ENCODE measurements at places on chromosomes 16 and 17.

GRCh38 chr16:16141141-16141540 lies 82.2 kb downstream of the ABCC6 start:
- no peak for DNase-seq

GRCh38 chr17:34206569-34206968 lies 48.5 kb upstream of the CCL2 start:
- DNase-seq, result no peak

GRCh38 chr16:47109361-47109760 lies 34.4 kb downstream of the NETO2 start:
- DNase-seq, result no peak

GRCh38 chr17:34241062-34241461 lies 14.0 kb upstream of the CCL2 start:
- no peak for DNase-seq

- DNase-seq, result no peak
These were observed 7.8 kb downstream of the CRHR1 start for GRCh38 chr17:45791935-45792334.

- DNase-seq, result no peak
These were observed 26.1 kb downstream of the MAP2K4 start for GRCh38 chr17:12046786-12047185.

DNA sequence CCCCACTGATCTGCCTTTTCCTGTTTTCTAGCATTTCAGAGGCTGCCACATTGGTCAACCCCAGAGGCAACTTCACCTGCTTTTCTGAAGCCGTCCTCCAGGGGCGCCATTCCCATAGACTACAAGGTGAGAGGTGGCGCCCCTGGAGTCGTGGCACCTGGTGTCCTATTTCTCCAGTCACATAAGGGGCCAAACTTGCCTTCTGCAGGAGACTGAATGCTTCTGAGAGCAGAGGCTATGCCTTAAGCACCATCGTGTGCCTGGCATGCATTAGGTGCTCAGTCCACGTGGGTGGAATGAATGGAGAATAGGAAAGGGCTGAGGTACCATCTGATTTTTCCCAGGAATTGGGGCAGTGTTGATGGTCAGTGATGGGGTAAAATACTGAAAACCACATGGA lies 164.8 kb downstream of the HAPSTR1 start:
- peak; percentile 70 for DNase-seq

- DNase-seq, result no peak
These were observed 9.3 kb downstream of the NUBP1 start for GRCh38 chr16:10752843-10753523.

DNA sequence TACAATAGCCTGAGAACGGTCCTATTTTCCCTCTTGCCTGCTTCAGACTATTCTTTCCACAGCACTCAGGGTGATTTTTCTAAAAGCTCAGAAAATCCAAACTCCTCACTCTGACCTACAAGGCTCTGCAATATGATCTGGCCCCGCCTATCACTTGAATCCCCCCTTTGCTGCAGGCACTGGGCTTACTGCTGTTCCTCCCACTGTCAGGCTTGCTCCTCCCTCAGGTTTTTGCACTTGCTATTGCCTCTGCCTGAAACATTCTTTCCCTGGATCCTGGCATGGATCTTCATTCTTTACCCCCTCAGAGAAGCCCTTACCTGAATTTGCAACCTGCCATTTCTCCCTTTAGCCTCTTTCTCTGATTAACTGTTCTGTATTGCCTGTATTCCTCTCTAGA lies 52.3 kb downstream of the RPGRIP1L start:
- no peak for DNase-seq

- DNase-seq, result no peak
These were observed 24.8 kb upstream of the PIK3R6 start for GRCh38 chr17:8892338-8892690.

DNA sequence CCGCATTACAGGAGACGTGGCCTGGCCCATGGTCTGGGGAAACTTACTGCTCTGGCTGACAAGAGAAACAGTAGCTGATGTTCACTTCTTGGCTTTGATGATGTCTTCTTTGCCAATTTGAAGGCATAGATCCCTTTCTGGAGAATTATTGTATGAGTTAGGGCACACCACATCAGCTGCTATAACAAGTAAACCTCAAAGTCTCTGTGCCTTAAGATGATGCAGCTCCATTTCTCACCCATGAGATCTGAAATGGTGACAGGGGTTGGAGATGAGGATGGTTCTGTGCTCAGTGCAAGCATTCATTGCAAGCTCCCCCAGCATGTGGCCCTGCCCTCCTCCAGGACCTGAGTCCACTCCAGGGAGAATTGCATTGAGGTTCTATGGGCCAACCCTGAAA lies 157.4 kb downstream of the IRX5 start:
- DNase-seq, result no peak

GRCh38 chr16:73154063-73154870 lies 106.3 kb upstream of the ZFHX3 start:
- no peak for DNase-seq

DNA sequence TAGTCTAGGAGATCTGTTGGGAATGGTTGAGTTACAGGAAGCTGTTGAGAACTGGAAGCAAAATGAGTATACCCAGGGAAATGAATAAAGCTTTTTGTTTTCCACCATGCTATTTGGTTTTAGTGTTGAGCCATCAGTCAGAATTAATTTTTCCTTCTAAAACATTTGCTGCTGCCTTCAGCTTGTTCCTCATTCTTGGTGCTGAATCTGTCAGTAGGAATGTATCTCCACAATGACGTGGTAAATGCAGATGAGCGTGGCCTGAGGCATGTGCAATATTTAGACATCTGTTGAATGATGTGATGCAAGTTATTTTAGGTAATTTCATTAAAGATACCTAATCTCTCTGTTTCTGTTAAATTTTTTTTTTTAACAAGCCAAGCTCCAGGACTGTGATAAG lies 10.9 kb downstream of the HAPSTR1 start:
- DNase-seq, result no peak

DNA sequence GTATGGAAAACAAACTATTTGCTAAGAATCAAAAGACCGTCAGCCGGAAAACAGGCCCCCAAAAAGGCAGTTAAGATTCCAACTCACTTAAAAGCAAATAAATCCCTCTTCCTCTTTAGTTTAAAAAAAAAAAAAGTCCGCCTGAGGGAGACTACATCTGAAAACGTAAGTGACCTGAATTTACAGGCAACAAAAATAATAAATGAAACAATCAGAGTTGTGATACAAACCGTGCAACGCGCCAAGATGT lies 1.1 kb downstream of the KANSL1 start:
- DNase-seq, result no peak

DNA sequence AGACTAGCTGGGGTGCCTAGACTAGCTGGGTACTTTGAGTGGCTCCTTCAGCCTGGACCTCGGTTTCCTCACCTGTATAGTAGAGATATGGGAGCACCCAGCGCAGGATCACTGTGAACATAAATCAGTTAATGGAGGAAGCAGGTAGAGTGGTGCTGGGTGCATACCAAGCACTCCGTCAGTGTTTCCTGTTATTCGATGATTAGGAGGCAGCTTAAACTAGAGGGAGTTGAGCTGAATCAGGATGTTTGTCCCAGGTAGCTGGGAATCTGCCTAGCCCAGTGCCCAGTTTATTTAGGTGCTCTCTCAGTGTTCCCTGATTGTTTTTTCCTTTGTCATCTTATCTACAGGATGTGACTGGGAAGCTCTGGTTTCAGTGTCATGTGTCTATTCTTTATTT lies 8.4 kb upstream of the TMEM235 start:
- no peak for DNase-seq

DNA sequence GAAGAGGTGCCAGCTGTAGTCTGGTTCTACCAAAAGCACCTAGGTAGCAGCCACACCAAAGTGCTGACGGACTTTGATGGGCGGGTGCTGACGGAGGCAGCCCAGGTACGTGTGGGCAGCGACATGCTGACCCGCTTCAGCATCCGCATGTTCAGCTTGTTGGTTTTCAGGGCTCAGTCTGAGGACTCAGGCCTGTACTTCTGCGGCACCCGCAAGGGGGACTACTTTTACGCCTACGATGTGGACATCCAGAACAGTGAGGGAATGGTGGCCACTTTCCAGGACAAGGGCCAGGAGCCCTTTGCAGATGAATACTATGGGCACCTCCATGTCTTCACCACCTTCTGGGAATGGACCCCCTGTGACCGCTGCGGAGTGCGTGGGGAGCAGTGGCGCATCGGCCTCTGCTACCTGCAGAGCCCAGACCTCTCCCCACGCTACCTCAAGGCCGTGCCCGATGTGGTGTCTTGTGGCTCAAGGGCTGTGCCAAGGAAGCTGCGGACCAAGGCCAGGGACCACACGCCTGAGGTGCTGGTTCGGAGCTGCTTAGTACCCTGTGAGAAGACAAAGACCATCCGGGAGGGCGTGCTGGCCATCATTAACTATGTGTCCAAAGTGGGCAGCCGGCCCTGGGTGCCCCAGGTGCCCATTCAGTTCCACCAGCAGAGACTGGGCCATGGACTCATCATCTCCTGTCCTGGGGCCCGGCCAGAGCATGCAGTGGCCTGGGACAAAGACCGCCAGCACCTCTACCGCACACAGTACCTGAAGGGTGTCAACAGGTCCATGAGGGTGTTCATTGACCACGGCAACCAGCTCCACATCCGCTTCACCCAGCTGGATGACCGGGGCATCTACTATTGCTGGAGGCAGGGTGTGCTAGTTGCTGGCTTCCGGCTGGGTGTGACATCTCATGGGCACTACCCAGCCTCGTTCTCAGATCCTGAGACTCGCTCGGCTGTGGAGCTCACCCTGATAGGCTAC lies 5.0 kb upstream of the EFTUD2 start:
- no peak for DNase-seq

- DNase-seq, result no peak
These were observed 1141.1 kb downstream of the CDH11 start for GRCh38 chr16:63980763-63981162.

GRCh38 chr17:82195675-82196672 lies 16.7 kb downstream of the CCDC57 start:
- DNase-seq, result no peak

GRCh38 chr17:46868689-46869187 lies 17.4 kb downstream of the WNT9B start:
- no peak for DNase-seq

GRCh38 chr16:51388516-51388951 lies 237.5 kb upstream of the SALL1 start:
- DNase-seq, result no peak

DNA sequence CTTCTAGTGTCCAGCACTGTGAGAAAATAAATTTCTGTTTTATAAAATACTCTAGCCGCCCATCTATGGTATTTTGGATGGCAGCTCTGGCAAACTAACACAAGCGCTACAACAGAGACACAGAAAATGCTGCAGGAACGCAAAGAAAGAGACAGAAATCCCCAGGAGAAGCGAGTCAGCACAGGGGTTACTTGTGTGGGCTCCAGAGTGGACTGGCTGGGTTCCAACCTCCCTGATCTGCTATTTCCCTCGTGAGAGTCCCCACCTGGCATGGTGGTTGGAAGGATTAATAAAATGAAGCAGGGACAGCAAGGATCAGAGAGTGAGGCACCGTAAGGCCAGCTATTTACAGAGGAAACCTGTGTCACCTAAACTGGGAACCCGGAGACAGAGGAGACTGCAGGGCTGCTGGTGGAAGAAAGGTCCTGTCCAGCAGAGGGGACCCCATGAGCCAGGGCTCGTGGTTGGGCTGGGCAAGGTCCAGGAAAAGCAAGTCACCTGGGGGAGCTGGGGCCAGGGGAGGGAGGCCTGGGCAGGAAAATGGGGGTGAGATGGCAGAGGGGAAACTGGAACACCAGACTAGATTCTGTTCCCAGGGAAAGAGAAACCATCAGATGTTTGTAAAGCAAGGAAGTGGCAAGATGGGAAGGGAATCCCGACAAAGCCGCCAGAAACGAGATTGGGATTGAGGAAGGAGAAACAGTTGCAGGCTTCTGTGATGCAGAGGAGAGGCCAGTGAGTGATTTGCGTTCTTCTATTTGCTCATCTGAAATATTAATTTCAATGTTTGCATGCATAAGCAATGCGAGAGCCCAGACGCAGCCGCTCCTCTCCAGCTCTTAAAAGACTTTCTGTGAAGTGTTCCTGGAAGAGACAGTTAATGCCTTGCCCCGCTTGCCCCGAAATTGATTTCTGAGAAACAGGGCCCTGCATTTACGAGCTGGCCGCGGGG lies 63.0 kb upstream of the TEKT3 start:
- no peak for DNase-seq

- no peak for DNase-seq
These were observed 5.7 kb upstream of the TMEM238L start for GRCh38 chr17:10809605-10810004.

Measured in stimulated activated CD8-positive, alpha-beta memory T cell treated with anti-CD3 and anti-CD28 coated beads, Interleukin-4, amount 100 ng/mL, for 48 hours (primary cell).